Mucosa of gallbladder (tissue), 1 donor: ENCODE measurements at places on chromosomes 1 and 21. TPM values are rescaled to one million over a fixed set of nuclear protein-coding genes. Genes with fewer than 3 reads are reported as not detected.

Gene CFAP74
- not detected for total RNA-seq

Gene SPATC1L
- total RNA-seq: 6.9 TPM

Gene RPAP2
- total RNA-seq: 21.5 TPM

Gene BRDT
- total RNA-seq: not detected

Gene DCST1
- total RNA-seq: not detected

Gene IL12RB2
- 0.98 TPM for total RNA-seq

Gene IL10
- 1.4 TPM for total RNA-seq

Gene CELA3B
- 13.7 TPM for total RNA-seq

Gene RIPPLY3
- total RNA-seq: 0.20 TPM

Gene ATP6V1G3
- total RNA-seq: not detected

Gene LCE3E
- not detected for total RNA-seq

Gene CHIA
- total RNA-seq: 0.23 TPM

Gene CTH
- total RNA-seq: 7.2 TPM

Gene OR10J1
- not detected for total RNA-seq

Gene NBPF10
- total RNA-seq: 3.9 TPM
